ENCODE measurements at places on chromosomes 11 and 22.

DNA sequence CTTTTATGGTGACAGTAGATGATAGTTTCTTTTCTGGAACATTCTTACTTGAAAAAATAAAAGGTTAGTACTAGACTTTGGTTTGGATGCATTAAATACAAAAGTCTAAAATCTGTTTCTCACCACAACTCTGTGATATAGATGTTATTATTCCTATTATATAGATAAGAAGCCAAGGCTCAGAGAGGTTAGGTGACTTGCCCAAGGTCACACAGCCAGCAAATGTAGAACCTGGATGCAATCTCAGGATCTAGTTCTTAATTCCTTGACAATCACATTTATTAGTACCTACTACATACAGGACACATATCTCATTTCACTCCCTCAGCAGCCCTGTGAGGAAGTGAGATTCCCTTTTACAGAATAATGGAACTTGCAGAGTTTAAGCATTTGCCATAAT is 26.3 kb upstream of the SMCO4 start:
- DNase-seq: no peak

- no peak for DNase-seq
These were observed 894 bp downstream of the ADA2 start for GRCh38 chr22:17218341-17218740.

DNA sequence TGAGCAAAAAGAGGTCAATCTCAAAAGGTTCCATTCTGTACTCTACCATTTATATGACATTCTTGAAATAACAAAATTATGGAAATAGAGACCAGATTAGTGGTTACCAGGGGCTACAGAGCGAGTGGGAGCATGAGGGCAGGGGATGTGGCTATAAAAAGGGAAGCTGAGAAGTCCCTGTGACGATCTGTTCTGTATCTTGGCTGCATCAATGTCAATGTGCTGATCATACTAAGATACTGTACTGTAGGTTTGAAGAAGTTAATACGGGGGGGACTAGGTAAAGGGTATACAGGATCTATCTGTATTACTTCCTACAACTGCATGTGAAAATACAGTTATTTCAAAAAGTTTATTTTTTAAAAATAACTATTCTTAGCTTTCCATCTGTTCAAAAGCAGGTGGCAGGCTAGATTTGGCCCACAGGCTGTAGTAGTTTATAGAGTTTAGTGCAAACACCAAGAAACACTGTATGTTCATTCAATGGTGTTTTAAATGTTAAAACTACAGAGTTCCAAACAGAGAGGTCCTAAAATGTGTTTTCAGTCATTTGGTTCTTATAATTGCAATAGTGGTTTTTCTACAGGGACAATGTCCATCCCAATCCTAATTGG is 78.2 kb downstream of the SMCO4 start:
- DNase-seq: no peak

DNA sequence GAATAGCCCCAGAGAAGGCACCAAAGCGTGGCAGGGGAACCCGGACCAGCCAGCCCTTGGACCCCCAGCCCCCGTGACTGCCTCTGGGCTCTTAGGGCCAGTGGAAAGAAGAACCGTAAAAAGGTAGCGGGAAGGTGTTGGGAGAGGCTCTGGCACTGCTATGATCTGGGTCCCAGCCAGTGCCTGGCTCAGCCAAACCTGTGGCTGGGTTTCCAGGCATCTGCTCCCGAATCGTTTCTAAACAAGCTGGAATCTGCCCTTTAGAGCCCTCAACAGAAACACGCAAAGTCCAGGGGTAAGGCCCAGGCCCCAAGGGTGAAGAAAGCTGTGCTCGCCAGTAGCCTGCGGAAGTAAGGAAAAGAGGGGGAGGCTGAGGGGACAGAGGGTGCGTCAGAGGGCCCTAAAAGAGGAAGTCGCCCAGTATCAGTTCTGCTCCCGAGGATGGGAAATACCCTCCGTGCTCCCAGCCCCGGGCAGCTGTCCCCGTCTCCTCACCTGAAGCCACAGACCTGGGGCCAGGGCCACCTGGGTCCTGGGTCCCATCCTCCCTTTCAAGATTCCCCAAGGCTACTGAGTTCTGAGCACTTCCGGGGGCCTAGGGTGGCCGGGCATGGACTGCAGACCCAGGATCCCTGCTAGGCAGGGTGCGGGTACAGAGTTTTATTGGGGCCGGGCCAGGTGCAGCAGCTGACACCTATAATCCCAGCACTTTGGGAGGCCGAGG is 24.7 kb downstream of the IL10RA start:
- no peak for DNase-seq

DNA sequence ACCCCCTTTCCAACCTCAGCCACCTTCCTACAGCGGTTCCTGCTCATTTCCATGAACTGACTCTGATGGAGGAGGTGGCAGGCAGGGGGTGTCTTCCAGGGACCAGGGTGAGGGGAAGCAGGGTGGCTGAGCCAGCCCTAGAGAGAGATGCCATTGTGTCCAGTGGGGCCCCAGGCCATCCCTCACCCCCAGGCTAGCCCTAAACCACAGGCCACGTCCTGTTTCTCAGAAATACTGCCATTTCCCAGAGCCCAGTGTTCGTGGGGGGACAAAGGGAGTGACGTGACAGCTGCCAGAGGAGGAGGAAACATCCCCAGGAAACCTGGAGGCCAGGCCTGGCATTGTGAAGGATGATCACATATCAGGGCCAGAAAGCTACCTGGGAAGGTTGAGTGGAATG is 39.5 kb downstream of the CHRDL2 start:
- DNase-seq: no peak

DNA sequence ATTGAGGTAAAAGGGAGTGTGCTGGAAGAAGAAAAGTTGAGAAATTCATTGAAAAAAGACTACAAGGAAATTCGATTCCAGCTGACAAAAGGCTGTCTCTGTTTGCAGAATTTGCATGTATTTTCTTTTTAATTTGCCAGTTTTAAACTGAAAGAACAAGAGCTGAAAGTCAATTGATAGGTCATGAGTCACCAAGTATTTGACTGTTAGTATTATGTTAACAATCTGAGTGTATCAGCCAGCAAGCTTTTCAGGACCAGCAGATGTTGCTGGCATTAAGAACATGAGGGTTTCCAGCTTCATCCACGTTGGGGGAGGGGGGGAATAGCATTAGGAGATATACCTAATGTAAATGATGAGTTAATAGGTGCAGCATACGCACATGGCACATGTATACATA is 726.7 kb downstream of the METTL15 start:
- no peak for DNase-seq

DNA sequence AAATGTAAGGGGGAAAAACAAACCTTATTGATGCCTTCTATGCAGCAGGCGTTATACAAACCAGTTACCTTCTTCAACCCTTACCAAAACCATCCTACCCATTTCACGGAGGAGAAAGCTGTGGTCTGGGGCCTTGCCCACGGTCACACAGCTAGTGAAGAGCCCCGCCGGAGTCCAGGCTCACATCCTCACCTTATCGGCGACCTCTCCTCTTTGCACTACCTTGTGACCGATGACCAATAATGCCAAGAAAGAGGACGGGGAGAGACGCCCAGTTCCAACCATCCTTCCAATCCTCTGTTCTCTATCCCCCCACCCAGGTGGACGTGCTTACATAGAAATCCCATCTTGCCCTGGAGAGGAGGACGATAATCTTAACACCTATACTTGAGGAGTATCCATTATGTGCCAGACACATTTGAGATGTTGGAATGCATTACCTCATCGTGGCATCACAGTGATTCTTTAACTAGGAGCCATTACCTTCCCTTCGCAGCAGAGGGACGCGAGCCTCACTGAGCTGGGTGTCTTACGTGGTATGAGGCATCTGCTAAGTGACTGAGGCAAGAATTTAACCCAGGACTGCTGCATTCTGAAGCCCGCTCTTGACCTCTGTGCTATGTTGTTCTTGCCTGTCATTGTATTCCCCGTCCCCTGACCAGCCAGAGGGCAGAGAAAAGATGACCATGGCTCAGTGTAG is 253.7 kb upstream of the B3GAT1 start:
- DNase-seq: no peak

- DNase-seq: no peak
These were observed 21.2 kb upstream of the MAP6 start for GRCh38 chr11:75689863-75690609.

DNA sequence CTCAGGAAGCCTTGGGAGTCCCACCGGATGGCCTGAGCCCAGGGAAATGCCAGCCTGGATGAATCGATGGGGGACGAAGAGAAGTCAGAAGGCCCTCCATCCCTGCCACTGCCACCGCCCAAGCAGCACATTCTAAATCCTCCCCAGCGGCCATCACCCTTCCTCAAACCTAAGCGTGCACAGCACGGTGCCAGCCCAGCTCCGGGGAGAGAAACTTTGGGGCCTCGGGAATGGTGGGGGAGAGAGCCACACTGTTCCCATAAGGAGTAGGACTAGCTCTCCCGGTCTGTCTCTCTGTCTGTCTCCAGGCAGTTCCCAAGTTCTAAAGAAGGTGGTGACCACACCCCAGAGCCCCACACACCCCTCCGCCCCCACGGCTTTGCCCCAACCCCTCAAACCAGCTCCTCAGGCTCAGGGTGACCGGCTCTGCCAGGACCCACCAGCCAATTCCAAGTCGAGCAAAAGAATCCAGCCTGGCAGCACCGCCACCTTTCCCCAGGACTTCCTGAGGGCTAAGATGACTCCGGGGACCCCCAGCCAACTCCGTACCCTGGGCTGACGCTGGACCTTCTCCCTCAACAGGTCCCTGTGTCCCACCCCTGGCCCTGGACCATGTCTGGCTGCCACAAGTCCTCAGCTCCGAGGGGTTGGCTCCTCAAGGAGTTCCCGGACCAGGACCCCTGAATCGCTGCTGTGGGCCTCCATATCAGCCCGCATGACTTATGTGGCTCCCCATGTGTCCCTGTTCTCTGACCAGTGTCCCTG is 2.7 kb downstream of the AHNAK start:
- DNase-seq: no peak

- DNase-seq: no peak
These were observed 423.3 kb upstream of the CCDC90B start for GRCh38 chr11:83709434-83709833.

DNA sequence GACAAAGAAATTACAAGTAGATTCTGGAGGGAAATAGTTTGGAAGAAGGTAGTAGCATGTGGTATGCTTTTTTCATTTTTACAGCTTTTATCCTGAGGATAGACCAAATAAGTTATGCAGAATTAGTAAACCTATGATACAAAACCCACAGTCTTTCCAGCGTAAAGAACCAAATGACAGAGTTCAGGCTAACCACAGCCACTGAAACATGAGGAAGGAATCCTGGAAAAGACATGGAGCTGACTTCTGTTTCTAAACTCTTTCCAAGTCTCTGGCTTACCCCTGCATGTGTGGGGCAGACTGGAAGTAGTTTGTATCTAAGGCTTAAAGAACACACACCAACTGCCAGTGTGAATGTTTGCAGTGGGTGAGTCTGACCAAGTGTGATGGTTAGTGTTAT is 258.4 kb upstream of the TENM4 start:
- no peak for DNase-seq

DNA sequence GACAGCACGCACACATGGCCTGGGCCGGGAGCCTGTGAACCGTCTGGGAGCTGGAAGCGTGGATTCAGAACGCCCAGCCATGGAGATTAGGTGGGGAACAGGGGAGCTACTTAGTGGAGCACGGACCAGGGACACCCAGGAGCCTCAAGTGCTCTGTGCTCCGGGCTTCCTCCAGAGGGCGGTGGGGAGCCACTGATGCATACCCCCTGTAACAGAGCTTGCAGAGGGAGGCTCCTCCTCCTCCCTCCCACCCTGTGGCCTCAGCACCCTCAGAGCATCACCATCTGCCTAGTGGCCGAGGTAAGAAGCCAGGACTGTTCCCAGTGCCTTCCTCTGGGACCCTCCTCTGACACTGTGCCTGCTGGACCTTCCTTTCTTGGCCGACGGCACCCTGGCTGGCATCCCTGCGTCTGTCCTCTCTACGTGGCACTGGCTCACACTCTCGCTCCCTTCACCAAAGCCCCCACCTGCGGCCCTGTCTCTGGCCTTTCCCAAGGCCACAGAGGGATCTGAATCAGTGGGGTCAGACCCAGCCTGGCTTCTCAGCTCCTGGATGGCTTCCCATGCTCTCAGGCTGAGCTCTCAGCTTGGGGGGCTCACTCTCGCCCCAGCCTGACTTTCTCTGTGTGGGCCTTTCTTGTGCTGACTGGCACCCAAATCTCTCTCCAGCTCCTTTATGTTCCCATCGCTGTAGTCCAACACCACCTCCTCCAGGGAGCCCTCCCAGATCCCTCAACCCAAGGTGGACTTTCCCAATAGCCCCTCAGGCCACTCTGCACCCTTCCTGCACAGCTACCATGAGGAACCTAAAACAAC is 780.9 kb downstream of the BRD1 start:
- no peak for DNase-seq

GRCh38 chr11:875769-876301 is 33.2 kb downstream of the TSPAN4 start:
- no peak for DNase-seq

GRCh38 chr11:66820381-66820780 is 22.9 kb upstream of the RCE1 start:
- DNase-seq: no peak

DNA sequence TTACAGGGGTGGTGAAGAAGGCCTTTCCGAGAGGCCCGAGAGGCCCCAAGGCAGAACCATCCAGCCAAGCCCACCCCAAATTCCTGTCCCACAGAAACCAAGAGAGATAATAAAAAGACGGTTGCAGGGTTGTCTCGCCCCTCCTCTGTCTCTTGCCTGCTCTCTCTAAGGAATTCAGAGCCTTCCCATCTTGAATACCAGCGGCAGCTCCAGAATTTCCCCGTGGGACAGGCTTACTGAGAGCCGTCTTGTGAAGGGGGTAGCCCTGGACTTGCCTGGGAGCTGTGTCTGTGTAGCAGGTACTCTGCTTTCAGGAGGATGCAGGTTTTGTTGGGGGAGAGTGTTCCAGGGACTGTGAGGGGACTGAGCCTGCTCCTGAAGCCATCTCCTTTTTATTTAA is 9.6 kb upstream of the EIF3D start:
- no peak for DNase-seq

DNA sequence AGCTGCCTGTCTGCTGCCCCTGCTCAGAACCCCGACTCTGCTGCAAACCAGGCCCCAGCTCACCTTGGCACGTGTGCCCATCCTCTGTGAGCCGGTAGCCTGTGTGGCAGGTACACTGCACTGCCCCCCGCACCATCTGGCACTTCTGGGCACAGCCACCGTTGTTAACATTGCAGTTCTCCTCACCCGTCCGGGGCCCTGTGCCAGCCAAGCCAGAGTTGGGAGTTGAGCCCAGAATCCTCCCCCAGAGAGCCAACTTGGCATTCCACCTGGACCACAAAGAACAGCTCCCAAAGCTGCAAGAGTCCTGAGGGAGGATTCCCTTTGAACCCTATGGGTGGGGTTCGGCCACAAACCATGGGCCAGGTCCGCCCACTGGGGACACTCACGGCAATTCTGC is 22.5 kb downstream of the LRP4 start:
- no peak for DNase-seq

- DNase-seq: no peak
These were observed 29.6 kb upstream of the FIBIN start for GRCh38 chr11:26964339-26964738.

- no peak for DNase-seq
These were observed 7.6 kb upstream of the C11orf96 start for GRCh38 chr11:43934601-43935423.

Measured in activated T-helper 1 cell treated with anti-CD3 and anti-CD28 coated beads, Interleukin-12 subunit alpha, Interleukin-12 subunit beta, Interleukin-2, Interleukin-4 antibody, amounts not matched to agents 30 ng/mL and 10 ng/mL and 1 ng/mL, durations not matched to agents 14 hours and 24 hours and 36 hours (primary cell).